Cardiac fibroblast (primary cell): ENCODE measurements at places on chromosomes 5 and 9.

GRCh38 chr9:98381311-98382103 is 126.1 kb upstream of the TBC1D2 start:
- no peak for DNase-seq

DNA sequence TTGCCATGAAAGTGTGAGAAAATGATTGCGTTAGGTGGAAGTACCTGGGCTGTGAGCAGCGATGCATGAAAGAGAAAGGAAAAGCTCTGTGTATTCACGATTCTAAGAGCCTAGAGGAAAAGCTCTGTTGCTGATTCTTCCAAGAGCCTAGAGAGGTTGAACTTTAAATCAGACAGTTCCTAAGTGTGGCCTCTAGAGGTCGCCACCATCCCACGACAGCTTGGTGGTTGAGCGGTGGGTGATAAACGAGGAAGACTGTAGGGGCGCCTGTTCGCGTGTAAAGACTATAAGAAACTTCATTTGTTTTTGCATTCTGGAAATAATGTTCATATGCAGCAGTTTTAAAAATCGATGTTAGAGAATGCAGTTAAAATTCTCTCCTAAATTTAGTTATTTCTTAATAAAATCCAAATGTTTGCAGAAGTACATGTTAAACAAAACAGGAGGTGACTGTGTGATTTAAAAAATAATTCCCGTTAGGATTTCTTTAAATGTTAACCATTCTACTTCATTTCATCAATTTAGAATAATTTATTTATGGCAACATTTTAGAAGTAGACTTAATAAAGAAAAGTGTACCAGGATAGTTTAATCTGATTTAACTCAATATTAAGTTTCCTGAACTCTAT is 107.7 kb downstream of the TENT4A start:
- DNase-seq: peak; percentile 32

- peak; percentile 58 for DNase-seq
Measured at GRCh38 chr9:90142580-90142979, 500.0 kb downstream of the DIRAS2 start.

- DNase-seq: no peak
Measured at GRCh38 chr9:70983723-70984295, 137.6 kb downstream of the TRPM3 start.

- no peak for DNase-seq
Measured at GRCh38 chr9:26949637-26950069, 2.6 kb upstream of the PLAA start.

GRCh38 chr5:177343777-177344176 is 7.7 kb downstream of the LMAN2 start:
- DNase-seq: no peak

GRCh38 chr9:28105001-28105400 is 531.7 kb upstream of the C9orf72 start:
- no peak for DNase-seq

- DNase-seq: no peak
Measured at GRCh38 chr5:80227979-80228596, 27.8 kb downstream of the SERINC5 start.

DNA sequence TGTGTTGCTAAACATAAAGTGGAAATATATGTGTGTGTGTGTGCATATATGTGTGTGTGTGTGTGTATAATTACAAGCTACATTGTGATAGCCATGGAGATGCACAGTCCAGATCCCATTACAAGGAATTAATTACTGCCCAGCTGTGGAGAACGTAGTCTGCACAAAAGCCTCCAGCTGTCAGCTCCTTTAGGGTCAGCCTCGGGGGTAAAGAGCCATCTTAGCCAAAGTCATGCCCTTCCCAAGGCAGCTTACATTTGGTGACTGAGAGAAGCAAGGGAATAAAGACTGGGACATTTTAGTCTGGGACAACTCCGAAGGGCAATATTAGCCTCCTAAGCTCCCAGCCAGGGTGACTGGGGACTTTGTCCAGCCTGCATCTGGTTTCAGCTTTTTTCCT is 21.9 kb upstream of the FOCAD start:
- DNase-seq: no peak

- no peak for DNase-seq
Measured at GRCh38 chr9:78549711-78550110, 252.8 kb downstream of the PSAT1 start.

GRCh38 chr5:163624431-163624830 is 119.0 kb downstream of the MAT2B start:
- DNase-seq: no peak

- DNase-seq: no peak
Measured at GRCh38 chr9:110763568-110763967, 95.0 kb downstream of the MUSK start.

DNA sequence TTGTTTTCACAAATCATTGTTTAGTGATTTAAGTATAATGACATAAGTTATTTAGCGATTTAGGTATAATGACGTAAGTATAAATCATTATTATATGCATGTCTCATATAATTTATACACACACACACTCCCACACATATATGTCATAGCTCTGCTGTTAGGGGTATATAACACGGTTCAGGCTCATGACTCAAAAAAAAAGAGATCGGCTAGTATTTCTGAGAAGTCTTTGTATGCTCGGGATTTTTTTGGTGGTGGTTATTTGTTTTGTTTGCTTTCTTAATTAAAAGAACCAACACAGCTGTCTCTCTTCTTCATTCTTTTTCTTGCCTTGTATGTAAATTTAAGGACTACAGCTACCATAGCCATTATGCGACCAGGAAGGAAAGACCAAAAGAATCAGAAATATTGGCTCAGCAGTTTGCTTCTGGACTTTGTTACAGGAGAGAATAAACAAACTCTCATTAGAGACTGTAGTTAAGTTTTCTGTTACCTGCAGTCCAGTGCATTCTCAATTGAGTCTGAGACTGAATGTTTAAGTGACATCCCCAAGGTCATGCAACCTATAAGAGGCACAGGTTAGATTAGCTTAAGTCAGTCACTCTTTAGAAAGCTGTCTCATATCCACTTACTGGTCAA is 83.2 kb upstream of the NREP start:
- DNase-seq: no peak

DNA sequence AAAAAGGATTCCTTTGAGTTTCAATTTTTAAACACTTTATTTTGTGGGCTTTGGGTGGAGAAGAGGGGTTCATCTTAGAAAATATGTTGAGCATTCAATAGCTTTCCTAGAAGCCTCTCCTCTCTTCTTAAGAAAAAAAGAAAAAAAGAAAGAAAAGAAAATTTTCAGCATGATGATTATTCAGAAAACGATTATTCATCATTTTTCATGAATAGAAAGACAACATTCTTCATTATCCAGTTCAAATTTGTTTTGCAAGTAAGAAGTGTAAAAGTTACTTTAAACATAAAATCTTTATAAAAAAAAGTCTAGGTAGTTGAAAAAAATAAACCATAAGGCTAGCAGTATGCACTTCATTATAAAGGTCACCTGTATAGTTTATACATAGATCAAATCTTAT is 636.5 kb downstream of the IRX1 start:
- DNase-seq: no peak

GRCh38 chr9:115411516-115411915 is 293.6 kb upstream of the TNC start:
- no peak for DNase-seq

DNA sequence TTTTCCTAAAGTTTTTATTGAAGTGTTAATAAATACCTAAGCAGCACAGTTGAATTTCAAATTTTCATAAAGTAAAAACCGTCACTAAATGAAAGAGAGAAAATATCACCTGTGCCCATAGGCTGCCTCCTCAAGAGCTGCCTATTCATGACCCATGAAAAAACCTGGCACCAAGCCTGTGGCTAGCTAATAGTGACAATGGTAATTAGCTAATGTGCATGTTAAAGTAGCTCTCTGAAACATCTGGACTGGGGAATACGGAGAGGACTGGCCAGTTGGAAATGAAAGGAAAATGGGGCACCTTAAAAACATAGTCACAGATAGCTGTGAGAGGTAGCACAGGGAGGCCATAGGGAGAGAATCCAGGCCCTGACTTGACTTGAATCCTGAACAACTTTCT is 5.4 kb upstream of the GNE start:
- DNase-seq: no peak

DNA sequence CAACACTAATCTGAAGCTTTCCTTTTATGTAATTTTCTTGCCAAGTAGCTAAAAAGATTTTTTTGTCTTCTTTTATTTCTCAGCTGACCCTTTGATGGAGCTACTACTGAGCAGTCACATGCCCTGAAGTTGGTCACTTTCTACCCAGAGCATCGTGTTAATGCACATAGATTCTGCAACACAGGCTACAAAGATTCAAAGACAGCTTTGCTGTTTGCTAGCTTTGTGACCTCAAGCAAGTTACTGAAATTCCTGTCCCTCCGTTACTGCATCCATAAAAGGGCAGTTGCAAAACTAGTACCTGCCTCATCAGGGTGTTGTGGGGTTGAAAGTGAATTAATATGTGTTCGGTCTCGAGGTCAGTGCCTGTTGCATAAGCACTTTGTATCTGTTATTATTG is 179.9 kb downstream of the GAS1 start:
- no peak for DNase-seq

DNA sequence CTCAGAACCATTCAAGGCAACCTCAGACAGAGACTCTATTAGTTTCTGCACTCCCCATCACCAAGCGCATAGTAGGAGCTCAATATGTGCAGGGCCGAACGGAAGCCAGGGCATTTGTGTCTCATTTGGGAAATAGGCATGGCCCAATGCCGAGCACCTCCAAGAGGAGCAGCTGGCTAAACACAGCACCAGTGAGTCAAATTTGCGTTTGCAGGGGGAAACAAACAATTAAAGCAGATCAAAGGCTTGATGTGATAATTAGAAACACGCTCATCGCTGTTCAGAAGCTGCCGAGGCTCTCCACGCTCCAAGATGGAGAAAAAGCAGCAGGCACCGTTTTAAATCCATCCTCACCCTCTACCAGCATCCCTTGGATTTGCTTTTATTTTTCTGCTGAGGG is 225.3 kb downstream of the AGTPBP1 start:
- DNase-seq: no peak

- DNase-seq: peak; percentile 50
Measured at GRCh38 chr9:35042081-35042604, 30.3 kb downstream of the VCP start.

GRCh38 chr5:87560528-87560927 is 147.8 kb upstream of the CCNH start:
- no peak for DNase-seq

DNA sequence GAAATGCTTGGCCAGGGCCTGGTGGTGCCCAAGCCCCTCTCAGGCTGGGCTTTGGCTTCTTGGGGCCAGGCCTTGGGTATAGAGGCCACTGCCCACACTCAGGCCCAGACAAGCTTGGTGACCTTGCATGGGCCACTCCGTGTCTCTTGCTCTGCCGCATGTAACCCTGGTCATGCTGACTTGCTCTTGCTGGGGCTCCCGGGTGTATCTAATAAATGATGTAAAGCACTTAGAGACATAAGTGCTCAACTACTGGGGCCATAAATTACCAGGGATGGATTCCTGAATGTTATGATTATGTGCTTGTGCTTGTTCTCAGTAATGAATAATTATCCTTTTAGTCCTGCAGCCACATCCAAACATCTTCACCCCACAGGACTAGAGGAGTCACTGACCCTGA is 54.0 kb downstream of the C5orf15 start:
- DNase-seq: no peak

DNA sequence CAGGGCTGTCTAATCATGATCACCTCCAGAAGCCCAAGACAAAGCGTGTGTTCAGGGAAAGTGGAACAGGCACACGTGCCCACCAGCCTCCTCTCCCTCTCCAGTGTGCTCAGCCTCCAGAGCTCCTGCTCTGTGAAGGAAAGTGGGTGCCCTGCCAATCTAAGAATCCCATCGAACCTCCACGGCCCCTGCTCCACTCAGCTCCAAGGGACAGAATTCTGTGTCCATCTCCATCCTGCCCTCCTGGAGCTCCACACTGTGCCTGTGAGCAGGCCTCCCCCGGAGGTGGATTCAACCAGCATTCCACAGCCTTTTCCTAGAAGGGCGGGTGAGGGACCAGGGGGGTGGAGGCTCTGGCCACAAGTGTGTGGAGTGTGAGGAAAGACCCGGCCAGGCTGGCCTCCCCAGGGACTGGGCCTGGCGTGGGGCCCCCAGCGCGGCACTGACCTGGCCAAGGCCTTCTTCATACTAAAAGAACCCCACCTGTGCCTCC is 6.0 kb downstream of the EEIG1 start:
- DNase-seq: peak; percentile 56

GRCh38 chr9:82597241-82598203 is 465.4 kb downstream of the RASEF start:
- no peak for DNase-seq

DNA sequence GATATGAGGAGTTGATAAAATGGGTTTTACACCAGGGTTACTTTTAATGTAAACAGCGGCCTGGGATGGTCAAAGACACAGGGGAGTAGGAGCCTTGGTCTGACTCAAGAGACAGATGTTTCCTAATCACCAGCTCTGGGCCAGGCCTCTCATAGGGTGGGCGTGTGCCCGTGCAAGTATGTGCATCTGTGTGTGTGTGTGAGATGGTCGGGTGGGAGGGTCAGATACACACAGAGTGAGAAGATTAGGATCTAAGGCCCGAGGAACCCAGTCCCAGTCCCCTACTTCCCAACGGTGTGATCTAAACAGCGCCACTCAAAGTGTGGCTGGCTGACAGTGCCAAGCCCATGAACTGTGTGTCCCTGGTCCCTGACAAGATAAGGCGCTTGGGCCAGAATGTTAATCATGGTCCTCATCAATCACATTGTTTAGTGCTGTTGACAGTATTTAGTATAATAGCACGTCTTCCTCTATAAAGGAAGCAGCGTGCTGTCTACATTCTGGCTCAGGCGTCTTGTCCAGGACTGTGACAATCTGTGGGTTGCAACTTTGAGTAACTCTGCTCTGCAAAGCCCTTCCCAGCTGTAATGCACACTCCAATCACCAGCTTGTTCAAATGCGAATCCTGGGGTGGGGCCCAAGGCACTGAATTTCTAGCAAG is 173.7 kb downstream of the DAB2IP start:
- DNase-seq: no peak

DNA sequence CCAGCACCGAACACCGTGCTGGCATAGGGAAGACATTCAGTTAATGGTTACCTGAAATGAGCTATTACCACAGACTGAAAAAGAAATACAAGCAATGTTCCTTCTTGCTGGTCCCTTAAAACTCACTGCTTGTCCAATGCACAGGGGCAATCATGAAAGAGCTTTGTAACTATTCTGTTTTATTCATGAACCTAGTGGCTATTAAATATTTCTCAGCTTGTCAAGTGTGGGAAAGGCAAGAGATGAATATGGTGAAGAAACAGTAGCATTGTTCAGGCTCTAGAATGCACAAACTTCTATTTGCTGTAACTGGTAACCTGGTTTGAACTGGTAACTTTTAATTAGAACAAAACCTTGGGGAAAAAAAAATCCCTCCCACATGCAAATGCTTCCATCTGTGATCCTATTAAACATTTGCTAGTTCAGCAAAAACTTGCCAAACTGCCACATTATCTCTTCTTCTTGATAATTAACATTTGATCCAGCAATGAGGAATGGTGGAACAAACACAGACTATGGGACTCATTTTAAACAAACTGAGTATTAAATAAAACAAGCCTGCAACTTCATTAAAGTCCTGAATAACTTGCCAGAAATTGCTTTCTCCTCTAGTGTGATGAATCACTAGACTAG is 36.1 kb downstream of the YIPF5 start:
- no peak for DNase-seq

GRCh38 chr5:92470770-92471169 is 1087.7 kb upstream of the ARRDC3 start:
- DNase-seq: no peak
